ENCODE measurements at places on chromosomes 7 and 10. TPM values are rescaled to one million over a fixed set of nuclear protein-coding genes. Genes with fewer than 3 reads are reported as not detected.
A peak's percentile ranks its signal among the peaks of the same experiment; 100 is the strongest.

Gene CFAP43
- polyA plus RNA-seq, result 0.66 TPM

Gene GPC2
- polyA plus RNA-seq, result 4.1 TPM

Gene DNAJC1
- 117 TPM for polyA plus RNA-seq

DNA sequence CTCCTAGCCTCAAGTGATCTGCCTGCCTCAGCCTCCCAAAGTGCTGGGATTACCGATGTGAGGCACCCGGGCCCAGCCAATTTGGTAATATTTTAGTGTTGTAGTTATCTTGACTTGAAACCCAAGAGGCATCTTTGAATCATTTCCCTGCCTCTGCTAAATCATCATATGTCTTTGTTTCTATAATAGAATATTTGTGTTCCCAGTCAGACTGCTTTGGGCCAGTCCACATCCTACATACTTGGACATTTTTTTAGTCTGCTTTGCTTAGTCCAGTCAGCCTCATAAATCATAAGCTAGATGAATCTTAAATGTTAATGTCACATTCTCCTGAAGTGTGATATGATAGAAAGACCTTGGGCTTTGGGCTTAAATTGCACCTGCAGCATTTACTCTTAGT, 5.9 kb downstream of the STAM start:
- no peaks in the 10 kb centered on the region for H3K36me3 ChIP-seq
- H3K4me1 ChIP-seq, result peaks cover 15% of the 10 kb centered on the region
- H3K27me3 ChIP-seq, result no peaks in the 10 kb centered on the region
- no peak overlapping the region for H3K27ac ChIP-seq

DNA sequence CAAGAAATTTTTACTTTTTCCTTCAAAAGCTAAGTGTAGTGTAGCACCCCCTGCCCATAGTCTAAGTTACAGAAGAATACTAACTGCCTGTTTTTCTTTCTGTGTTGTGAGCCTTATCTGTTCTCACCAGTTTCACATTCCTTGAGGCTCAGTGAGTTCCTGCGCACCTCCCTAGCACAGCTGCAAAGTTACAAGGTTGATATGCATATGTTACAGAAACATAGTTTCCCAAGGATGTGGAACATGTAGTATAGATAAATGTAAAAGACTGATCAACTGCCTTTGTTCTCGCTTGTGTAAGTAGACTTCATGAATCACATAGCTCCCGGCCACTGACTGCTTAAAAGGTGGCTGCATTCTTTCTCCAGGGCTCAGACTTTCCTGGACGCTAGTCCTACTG, 6.7 kb upstream of the ZNF33B start:
- peak overlapping the region; percentile 92 for H3K27ac ChIP-seq
- DNase-seq, result peak; percentile 33
- no peaks in the 10 kb centered on the region for H3K27me3 ChIP-seq
- peaks cover 36% of the 10 kb centered on the region for H3K4me1 ChIP-seq

DNA sequence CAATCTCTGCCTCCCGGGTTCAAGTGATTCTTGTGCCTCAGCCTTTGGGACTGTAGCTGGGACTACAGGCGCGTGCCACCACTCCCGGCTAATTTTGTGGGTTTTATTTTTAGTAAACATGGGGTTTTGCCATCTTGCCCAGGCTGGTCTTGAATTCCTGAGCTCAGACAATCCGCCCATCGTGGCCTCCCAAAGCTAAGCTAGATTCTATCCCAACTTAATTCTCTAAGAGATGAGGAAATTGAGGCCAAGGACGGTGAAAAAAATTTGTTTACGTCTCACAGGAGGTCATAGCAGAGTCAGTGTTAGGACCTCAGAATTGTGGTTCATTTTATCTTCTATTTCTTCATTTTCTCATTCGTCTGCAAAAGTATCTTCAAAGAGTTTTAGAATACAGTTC, 6.1 kb downstream of the CCAR1 start:
- DNase-seq, result no peak
- H3K27ac ChIP-seq, result no peak overlapping the region
- H3K4me3 ChIP-seq, result no peak overlapping the region
- no peaks in the 10 kb centered on the region for H3K27me3 ChIP-seq
- H3K36me3 ChIP-seq, result no peaks in the 10 kb centered on the region
- H3K4me1 ChIP-seq, result peaks cover 9% of the 10 kb centered on the region

- no peak overlapping the region for H3K27ac ChIP-seq
- no peak overlapping the region for H3K4me3 ChIP-seq
- H3K4me1 ChIP-seq, result peaks cover 9% of the 10 kb centered on the region
- DNase-seq, result no peak
- H3K27me3 ChIP-seq, result no peaks in the 10 kb centered on the region
Observed at GRCh38 chr7:5443678-5444077, 20.0 kb upstream of the TNRC18 start.

DNA sequence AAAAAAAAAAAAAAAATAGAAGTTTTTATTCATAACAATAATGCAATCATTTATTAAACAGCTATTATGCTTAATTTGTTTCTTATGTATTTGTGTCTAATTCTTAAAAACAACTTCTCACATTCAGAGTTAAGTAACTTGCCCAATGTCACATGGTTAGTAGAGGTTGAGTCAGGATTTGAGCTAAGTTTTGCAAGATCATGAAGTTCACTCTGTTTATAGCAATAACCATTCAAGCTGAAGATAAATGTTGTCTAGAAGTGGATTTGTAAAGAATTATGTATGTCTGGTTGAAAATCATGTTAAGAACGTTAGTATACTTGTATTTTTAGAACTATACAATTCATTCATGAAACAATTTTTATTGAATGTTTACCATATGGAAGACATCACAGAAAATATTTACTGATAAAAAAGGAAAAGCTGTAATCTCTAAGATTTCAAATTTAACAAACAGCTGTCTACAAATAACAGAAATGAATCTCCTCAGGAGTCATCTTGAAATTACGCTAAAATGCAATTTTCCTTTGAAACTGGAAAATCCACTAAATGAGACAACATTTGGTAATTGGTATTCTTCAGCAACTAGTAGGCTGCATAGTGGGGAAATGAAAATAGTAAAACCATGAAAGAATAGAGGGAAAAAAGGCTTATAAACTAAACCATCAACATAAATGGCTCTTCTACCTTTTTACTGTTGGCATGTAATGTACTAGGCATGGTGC, 70.5 kb upstream of the AHR start:
- peak overlapping the region; percentile 3 for H3K27ac ChIP-seq
- no peaks in the 10 kb centered on the region for H3K4me1 ChIP-seq
- H3K27me3 ChIP-seq, result no peaks in the 10 kb centered on the region
- no peaks in the 10 kb centered on the region for H3K36me3 ChIP-seq
- no peak for DNase-seq

Data from hepatocyte (in vitro differentiated cells).